ENCODE measurements at places on chromosomes 12 and 14.

DNA sequence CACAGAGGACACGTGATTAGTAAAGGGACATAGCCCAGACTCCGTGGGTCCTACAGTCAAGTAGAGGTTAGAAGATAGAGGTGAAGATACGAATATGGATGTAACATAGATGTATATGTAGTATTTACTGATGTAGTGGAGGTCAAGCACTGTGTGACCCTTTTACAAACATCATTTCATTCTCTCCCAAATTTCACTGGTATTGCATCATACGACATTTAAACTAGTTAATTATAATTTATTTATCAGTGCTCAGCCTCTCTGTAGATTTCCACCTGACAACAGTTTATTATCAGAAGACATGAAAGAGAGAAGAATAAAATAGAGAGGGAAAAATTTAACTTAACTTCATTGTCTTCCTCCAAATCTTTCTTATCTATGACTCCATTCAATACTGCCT lies 927.9 kb upstream of the TMEM132C start:
- DNase-seq, result no peak

DNA sequence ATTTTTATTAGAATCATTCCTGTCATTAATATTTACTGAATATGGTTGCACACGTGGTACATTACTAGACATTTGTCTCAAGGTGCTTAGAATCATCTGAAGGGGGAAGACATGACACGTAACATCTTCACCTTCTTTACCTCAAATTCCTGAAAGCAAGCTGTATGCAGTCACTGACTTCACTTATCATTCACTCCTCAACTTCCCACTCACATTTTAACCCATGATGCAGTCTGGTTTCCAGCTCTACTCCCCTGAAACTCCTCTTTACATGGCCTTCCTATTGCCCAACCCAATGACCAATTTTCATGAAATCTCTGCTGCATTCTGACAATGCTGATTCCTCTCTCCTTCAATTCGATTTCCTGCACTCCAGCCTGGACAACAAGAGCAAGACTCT lies 5.8 kb upstream of the PSMC6 start:
- no peak for DNase-seq

- no peak for DNase-seq
Observed at GRCh38 chr14:66078006-66078405, 408.2 kb upstream of the CCDC196 start.

GRCh38 chr14:99671235-99672224 lies 12.6 kb upstream of the CYP46A1 start:
- peak; percentile 55 for DNase-seq

DNA sequence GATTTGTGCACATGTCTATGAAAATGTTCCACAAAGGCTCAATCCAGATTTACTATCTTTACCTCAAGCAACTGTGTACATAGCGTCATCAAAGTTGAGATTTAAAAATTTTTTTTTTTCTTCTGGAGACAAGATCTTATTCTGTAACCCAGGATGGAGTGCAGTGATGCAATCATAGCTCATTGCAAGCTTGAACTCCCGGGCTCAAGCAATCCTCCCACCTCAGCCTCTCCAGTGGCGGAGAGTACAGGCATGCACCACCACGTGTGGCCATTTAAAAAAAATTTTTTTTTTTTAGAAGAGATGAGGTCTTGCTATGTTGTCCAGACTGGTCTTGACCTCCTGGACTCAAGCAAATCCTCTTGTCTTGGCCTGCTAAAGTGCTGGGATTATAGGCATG lies 2.3 kb downstream of the COCH start:
- no peak for DNase-seq

DNA sequence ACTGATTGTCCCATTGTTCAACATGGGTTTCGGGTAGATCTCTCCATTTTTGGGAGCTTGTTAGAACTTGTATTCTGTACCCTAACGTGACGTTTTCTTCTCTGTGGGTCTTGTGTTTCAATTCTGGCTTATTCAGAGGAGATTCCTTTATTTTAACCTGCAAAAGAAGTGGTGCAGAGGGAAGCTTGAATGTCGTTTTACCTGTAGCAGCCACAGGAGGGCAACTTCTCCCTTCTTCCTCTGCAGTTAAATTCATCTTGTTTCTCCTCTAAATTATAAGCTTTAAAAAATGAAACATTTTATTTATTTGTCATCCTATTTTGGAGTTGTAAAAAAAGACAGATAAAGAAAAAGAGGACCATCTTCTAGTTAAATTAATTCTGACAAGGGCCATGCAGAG lies 13.7 kb upstream of the CLEC4D start:
- no peak for DNase-seq

DNA sequence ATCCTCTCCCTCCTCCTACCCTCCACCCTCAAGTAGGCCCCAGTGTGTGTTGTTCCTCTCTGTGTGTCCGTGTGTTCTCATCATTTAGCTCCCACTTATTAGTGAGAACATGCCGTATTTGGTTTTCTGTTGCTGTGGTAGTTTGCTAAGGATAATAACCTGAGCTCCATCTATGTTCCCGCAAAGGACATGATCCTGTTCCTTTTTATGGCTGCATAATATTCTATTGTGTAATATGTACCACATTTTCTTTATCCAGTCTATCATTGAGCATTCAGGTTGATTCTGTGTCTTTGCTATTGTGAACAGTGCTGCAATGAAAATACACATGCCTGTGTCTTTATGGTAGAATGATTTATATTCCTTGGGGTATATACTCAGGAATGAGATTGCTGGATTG lies 30.5 kb downstream of the JDP2 start:
- DNase-seq, result no peak

- no peak for DNase-seq
Observed at GRCh38 chr12:59861635-59862034, 265.8 kb downstream of the SLC16A7 start.
